Activated naive CD4-positive, alpha-beta T cell treated with anti-CD3 and anti-CD28 coated beads, Interleukin-2, amount 10 ng/mL, durations not matched to agents 7 days and 5 days (primary cell): ENCODE measurements at places on chromosomes 4 and X.

GRCh38 chr4:63526251-63526650, 883.0 kb downstream of the TECRL start:
- DNase-seq = no peak

DNA sequence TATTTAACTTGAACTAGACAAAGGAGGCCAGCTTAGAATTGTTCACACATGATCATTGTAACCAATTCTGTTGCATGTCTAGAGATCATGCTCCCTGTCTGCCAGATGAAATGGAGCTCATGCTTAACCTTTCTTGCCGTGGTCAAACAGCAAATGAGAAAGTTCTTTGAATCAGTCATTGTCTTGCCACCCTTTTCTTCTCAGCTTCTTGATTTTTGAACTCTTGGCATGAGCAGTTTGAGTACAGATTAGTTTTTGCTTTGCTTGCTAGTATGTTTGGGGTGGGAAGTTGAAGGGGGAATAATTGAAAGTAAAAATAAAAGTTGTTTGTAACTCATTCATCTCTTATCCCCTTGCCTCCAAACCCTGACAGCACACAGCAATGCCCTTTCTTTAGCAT, 4.7 kb downstream of the MTM1 start:
- DNase-seq = no peak

- no peak for DNase-seq
These were observed 49.9 kb upstream of the SCRG1 start for GRCh38 chr4:173448608-173449379.

- DNase-seq = no peak
These were observed 220.8 kb downstream of the SPANXN3 start for GRCh38 chrX:143296521-143296920.

DNA sequence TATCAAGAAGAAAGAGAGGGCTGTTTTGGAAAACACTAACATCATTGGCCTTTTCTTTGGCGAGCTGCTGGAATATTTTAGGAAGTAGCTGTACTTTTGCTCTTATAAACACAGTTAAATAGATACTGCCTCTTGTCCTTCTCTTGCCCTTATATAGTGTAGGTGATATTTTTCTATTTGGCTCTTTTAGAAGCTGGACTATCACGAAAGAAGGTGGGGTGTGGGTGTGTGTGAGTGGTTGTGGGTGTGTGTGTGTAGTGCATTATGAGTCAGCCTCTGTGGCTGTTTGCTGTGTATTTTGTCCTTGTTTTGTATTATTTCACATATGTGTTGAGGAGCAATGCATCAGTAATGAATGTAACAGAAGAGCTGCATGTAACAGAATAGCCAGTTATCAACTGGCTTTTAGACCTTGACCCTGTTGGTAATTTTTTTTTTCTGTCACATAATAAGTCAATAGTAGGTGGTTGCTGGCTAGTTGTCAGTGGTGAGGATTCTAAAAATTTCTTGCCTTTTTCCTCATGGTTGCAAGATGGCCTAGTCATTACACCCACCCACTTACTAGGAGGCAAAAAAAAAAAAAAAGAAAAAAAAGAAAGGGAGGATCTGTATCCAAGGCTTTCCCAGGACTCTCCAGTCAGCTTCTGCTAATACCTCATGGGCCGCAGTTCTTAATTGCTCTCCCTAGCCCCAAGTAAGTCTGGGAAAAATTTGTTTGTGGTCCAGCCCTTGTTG, 23.8 kb downstream of the ARHGAP10 start:
- no peak for DNase-seq

GRCh38 chr4:87911252-87911774, 64.2 kb upstream of the SPP1 start:
- DNase-seq = no peak

GRCh38 chr4:100290585-100290984, 100.3 kb upstream of the DDIT4L start:
- no peak for DNase-seq

GRCh38 chr4:99587309-99587708, 12.7 kb downstream of the MTTP start:
- no peak for DNase-seq

GRCh38 chr4:23149815-23150214, 457.1 kb downstream of the GBA3 start:
- DNase-seq = no peak

GRCh38 chrX:2452317-2452784, 48.4 kb downstream of the DHRSX start:
- no peak for DNase-seq

- no peak for DNase-seq
These were observed 304.4 kb downstream of the EVC2 start for GRCh38 chr4:5403746-5404497.

GRCh38 chr4:100889401-100889800, 371.6 kb upstream of the EMCN start:
- DNase-seq = no peak

DNA sequence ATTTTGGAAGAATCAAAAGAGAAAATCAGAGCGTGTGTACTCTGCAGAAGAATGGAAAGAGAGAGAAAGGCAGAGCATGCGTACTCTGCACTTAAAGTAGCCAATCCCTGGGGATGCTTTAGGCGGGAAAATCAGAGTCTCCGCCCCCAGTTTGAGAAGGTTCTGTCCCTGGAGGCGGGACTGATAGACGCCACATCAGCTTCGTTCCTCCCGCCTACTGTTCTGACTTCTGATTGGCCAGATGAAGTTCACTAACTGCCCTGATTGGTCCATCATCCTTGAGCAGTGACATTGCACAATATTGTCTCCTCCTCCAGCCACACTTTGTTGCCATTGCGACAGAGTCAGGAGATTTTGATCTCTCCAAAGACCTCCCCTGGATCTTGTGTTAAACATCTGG, 23.8 kb downstream of the SSX1 start:
- no peak for DNase-seq

DNA sequence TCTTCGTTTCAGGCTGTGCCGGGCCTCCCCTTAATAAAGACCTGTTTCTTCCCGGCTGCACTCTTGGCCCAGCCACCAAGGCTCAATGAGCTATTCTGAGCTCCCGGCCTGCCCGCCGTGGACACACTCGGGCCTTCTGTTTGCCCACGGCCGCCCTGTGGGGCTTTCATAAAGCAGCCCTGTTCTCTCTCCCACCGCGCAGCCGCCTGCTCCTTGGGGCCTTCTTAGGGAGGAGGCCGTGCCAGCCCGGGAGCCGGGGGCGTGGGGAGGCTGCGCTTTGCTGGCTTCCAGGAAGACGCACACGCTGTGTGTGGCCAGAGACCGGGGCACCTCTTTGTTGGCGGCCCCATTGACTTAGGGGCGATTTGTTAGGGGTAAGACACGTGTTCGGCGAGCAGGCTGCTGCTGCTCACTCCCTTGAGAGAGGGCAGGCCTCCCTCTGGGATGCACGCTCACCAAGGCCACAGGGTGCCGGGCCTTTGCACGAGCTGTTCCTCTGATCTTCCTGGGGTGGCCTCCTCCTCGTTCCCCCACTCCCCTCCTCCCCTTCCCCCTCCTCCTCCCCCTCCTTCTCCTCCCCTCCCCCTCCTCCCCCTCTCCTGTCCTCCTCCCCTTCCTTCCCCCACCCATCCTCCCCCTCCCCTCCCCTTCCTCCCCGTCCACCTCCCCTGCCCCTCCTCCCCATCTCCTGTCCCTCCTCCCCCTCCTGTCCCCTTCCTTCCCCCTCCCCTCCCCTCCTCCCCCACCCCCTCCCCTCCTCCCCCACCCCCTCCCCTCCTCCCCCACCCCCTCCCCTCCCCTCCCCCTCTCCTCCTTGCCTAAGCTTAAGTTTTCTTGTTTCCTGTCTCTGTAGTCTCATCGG, 11.3 kb downstream of the BLOC1S4 start:
- no peak for DNase-seq

DNA sequence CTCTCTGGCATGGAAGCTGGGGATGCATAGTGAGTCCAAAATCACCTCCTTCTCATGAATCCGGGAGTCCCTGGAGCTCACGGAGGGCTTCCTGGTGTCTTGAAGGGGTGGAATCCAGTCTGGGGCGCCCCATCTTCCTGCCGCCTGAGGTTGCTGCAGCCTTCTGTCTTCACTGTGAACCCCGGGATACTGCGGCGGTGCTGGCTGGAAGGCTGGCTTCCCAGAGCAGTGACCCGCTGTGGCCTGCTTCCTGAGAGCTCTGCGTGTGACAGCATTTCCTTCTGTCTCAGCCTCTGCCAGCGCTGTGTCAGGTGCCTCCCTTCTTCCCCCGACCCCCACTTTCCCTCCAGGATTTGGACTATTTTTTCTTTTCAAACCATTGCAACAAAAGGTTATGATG, 98.8 kb upstream of the STOX2 start:
- no peak for DNase-seq

DNA sequence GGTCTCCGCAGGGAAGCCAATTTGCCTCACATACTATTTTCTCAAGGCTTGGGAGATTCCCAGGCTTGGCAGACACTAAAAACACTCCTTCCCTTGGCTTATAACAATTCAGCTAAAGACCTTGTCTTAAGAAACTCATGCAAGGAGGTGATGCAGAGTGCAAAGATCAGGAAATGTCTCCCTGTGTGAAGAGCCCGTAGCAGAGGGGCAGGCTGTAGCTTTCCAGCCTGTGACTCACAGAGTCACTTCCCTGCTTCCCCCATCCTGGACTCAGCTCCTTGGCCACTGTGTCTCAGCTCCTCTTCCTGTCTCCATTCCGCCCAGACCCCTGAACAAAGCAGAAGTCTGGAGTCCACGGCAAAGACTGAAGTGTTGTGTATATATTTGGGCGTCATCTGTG, 56.1 kb downstream of the KDR start:
- no peak for DNase-seq

DNA sequence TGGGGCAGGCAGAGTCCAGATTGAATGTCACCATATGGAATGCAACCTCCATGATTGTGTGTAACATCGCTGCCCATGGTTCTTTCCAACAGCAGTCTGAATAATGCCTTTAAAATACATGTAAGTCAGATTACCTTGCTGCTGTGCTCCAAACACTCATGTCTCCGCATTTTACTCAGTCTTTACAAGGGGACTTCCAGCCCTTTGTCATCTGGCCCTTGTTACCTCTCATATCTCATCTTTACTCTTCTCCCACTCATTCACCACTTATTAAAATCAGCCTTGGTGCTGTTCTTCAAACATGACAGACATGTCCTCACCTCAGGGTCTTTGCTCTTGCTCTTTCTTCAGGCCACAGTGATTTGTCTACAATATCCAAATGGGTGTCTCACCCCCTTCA, 200.4 kb upstream of the GYPA start:
- DNase-seq = no peak

GRCh38 chr4:116838609-116839008, 246.8 kb downstream of the TRAM1L1 start:
- DNase-seq = no peak

- no peak for DNase-seq
These were observed 14.1 kb upstream of the TMEM131L start for GRCh38 chr4:153451911-153452657.

DNA sequence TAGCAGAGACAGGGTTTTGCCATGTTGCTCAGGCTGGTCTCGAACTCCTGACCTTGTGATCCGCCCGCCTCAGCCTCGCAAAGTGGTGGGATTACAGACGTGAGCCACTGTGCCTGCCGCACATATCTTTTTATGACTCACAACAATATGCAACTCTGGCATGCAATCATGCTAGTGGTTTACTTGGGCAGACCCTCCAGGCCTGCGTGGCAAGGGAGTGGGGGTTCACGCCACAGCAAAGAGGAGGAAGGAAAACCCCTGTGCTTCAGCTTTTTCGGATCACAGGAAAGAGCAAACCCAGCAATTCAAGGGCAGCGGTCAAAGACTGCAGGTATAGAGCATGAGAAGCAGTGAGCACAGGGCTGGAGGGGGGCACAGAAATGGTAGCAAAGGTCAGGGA, 48.3 kb upstream of the CD99 start:
- no peak for DNase-seq
